ENCODE measurements at places on chromosomes 16 and 17. TPM values are rescaled to one million over a fixed set of nuclear protein-coding genes. Genes with fewer than 3 reads are reported as not detected.

CACNG3 gene
- not detected for total RNA-seq

C17orf107 gene
- total RNA-seq: 1.3 TPM

PIPOX gene
- total RNA-seq: 2.8 TPM

PIEZO1 gene
- total RNA-seq: 255 TPM

PPY gene
- total RNA-seq: not detected
